Kasumi-1 (cell line): ENCODE measurements at places on chromosomes 6 and 20.

- no peak for DNase-seq
Measured at GRCh38 chr6:26600759-26601158, 4.0 kb downstream of the ABT1 start.

- no peak for DNase-seq
Measured at GRCh38 chr6:89566930-89567629, 71.5 kb downstream of the LYRM2 start.

- DNase-seq, result no peak
Measured at GRCh38 chr6:15948930-15949900, 179.7 kb upstream of the MYLIP start.

DNA sequence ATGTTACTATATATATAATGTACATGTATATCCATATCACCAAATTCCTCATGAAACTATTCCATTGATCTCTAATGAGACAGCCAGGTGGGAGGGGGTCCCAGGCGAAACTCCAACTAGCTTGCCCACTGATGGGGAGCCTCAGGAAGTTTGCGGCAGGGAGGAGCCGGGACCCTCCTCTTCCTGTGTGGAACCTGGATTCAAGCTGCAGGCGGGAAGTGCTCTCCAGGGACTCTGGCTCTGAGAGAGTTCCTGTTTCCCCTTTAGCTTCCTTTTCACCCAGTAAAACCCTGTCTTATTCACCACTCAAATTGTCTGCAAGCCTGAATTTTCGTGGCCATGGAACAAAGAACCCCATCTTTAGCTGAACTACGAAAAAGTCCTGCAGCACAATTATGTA lies 152.2 kb downstream of the OPN5 start:
- DNase-seq, result peak; percentile 56

DNA sequence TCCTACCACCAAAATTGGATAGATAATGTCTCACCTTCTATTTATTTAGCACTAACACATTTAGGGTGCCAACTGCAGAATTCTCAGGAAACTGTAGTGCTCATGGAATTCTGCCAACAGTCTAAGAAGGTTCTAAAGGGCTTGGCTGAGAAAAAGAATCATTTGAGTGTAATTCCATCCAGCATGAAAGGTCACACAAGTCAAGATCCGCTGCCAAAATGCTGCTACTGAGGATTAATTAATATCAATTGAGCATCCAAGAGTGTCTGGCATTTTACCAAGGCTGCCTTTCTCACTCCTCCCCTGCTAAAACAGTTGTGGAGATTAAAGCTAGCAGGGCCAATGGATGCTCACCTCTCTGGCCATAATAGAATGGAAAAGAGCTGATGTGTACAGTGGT lies 112.7 kb downstream of the FHL5 start:
- DNase-seq, result no peak

- no peak for DNase-seq
Measured at GRCh38 chr20:49549801-49550551, 18.0 kb downstream of the PTGIS start.

GRCh38 chr6:127177030-127177922 lies 58.8 kb downstream of the RSPO3 start:
- no peak for DNase-seq

DNA sequence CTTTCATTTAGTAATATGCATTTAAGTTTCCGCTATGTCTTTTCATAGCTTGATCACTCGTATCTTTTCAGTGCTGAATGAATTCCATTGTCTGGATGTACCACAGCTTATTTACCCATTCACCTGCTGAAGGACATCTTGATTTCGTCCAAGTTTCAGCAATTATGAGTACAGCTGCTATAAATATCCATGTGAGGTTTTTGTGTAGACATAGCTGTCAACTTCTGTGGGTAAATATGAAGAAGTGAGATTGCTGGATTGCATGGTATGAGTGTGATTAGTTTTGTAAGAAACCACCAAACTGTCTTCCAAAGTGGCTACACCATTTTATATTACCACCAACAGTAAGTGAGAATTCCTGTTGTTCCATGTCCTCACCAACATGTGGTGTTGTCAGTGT lies 79.2 kb upstream of the STMND1 start:
- DNase-seq, result no peak

GRCh38 chr6:130452336-130452735 lies 86.5 kb downstream of the TMEM200A start:
- no peak for DNase-seq

DNA sequence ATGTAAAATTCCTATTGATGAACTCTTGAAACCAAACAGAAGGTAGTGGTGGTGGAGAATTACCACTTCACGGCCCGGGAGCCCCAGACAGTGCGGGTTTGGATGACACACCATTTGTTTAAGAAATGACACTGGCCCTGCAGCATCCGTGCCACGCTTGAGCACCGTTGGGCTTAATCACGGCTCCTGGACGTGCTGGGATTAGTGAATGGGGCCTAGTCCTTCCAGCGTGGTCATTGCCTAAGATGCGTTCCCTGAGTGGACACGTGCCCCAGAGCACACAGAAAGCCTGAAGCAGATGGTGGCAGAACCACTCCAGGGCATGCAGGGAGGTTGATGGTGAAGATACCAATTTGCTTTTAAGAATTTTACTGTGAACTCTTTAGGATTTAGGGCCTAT lies 14.5 kb downstream of the STX16 start:
- DNase-seq, result no peak

GRCh38 chr6:142839686-142840040 lies 105.3 kb downstream of the HIVEP2 start:
- DNase-seq, result no peak

GRCh38 chr20:8972963-8973705 lies 95.8 kb upstream of the PLCB4 start:
- DNase-seq, result no peak

- DNase-seq, result no peak
Measured at GRCh38 chr6:132413499-132413802, 12.2 kb upstream of the MOXD1 start.

DNA sequence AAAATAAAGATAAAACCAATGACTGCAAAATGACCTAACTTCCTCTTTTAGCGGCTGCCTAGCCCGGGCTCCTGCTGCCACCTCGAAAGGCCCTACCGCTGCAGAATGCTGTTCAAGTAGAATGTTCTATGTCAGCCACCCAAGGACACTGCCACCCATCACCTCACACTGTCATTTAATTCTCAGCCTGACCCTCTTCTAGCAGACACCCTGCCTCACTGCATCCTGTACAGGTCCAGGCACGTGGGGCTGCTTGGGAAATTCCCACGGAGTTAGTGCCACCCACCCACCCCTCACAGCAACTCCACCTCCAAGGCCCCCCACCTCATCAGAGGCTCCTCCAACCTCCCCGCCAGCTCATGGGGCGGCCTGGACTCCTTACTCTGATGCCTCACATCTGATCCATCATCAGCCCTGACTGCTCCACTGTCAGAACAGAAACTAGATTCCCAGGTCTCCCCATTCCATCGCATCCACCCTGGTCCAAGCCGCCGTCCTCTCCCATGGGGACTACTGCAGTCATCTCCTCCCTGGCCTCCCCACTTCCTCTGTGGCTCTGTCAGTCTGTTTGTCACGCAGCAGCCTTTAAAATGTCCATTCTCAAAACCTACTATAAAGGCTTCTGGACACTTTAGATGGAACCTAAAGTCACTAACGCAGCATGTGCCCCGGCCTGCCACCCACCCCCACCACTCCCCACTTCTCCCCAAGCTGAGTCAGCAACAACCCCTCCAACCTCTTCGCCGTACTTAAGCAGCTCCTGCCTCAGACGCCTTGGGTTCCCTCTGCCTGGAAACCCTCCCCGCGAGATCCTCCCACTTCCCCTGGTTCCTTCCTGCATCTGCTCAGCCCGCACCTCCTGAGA lies 17.0 kb downstream of the NFATC2 start:
- peak; percentile 93 for DNase-seq

GRCh38 chr6:11711003-11711983 lies 67.3 kb downstream of the ADTRP start:
- DNase-seq, result no peak

GRCh38 chr6:30818391-30818841 lies 65.9 kb upstream of the DDR1 start:
- DNase-seq, result no peak

GRCh38 chr20:9401371-9401770 lies 113.0 kb upstream of the LAMP5 start:
- no peak for DNase-seq

DNA sequence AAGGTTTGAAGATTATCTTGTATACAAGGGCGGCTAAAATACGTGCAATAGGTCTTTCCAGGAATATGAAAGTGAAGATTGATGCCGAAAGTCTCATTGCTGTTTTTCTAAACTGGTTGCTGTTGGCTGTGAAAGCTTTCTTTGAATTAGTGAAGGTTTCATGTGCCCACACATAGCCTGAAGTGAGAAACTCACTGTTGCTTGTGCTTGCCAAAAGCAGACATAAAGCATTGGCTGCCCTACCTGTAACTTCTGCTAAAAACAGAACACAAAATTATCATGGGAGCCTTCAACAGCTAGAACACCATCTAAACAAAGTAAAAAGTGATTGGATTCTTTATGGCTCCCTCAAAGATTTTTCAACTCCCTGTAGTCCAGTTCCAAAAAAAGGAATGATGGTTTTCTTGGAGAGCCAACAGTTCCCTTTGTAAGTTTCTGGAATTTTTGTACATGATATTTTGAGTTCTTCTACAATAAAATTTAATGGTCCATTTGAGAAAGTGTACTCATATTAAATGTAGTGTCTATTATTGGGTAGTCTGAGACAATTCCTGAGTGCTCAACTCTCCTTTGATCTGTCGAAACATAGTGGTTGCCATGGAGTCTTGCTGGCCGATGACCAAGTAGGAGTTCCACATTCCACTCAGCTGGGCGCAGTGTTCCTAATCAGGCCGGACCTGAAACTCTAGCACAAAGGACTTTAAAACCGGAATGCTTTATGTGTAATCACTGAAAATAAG lies 68.5 kb downstream of the PLEKHG1 start:
- DNase-seq, result no peak

GRCh38 chr6:17032988-17033634 lies 68.7 kb upstream of the STMND1 start:
- no peak for DNase-seq

DNA sequence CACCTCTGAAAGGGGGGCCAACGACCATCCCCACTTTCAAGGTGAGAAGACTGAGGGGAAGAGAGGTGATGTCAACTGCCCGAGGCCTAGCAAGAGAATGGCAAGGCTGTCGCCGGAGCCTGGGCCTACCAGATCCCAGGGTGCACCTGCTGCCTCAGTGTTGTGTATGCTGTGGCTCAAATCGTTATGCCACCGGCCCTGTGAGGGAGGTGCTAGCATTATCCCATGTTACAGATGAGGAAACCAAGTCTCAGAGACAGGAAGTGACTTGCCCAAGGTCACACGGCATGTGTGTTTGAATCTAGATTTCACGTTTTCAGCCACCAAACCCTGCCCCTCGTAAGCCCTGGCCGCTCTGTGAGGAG lies 152.5 kb downstream of the CEBPB start:
- DNase-seq, result no peak

DNA sequence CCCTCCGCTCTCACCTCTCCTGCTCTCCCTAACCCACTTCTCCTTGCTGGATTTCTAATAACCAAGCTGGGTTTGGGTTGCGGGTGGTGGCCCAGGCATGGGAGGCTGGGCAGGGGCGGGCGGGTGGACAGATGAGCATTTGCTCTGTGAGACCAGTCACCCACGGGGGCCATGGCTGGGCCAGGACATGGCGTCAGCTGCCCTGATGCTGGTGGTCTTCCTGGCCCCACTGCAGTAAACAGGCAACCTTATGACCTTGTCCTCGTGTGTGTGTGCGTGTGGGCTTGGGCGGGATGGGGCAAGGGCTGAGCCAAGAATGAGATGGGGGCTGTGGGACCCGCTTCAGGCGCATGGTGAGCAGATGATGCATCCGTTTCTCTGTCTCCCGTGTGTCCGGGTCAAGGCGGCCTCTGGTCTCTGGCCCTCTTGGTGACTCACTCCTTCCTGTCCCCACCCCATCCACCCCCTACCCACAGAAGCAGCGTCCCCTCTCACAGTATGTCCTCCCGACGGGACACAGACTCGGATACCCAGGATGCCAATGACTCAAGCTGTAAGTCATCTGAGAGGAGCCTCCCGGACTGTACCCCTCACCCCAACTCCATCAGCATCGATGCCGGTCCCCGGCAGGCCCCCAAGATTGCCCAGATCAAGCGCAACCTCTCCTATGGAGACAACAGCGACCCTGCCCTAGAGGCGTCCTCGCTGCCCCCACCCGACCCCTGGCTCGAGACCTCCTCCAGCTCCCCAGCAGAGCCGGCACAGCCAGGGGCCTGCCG lies 41.4 kb upstream of the MYL9 start:
- DNase-seq, result no peak

DNA sequence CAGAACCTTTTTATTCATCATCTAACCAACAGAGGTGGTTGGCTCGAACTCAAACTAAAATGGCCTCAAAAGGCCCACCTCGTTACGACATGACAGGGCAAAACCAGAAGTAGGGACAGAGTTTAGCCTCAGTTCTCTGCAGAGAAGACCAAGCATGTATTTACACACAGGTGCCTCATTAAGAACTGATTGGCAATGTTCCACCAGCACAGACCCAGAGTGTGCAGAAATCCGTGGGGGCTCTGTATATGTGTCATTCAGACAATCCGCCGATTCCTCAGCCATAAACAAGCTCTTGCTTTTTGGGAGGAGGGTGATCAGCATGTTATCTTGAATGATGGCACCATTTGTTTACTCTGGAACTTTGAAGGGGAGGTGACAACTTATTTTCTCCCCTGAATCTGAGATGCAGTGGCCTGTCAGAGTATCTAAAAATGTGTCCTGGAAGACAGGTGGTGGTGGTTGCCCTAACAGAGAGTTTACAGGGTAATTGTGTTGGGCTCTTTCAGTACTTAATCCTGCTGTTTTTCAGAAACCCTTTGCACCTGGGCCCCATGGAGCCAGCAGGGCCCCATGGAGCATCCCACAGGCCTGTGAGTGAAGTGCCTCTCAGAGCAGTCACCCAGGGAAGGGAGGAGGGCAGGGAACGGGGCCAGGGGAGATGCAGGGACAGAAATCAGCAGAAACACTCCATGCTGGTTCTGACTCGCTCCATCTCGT lies 29.1 kb upstream of the C20orf203 start:
- DNase-seq, result no peak

- DNase-seq, result no peak
Measured at GRCh38 chr20:40189621-40190020, 499.4 kb downstream of the MAFB start.

GRCh38 chr6:65505736-65506135 lies 201.3 kb downstream of the EYS start:
- no peak for DNase-seq

DNA sequence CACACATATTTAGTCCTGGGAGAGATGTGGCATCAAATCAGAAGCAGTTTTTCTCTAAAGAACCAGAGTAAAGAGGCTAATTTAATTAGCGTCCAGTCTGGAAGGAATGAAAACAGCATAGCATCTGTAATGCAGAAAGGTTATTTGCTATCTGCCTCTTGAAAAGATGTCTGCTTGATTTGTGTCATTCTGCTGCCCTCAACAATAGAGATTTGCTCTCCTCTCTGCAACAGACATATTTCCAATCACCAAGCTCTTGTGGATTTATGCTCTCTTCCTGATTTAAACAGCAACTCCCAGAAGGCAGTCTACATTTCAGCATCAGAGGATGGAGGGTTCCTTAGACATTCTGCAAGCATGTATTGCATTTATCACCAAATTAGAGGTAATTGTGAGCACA lies 53.5 kb upstream of the AKAP12 start:
- DNase-seq, result no peak
